HFFc6 (cell line): ENCODE measurements at places on chromosomes 1 and 21. TPM values are rescaled to one million over a fixed set of nuclear protein-coding genes. Genes with fewer than 3 reads are reported as not detected.

Gene RHBDL2
- 0.11 and 1.5 TPM in 2 replicates for total RNA-seq

DNA sequence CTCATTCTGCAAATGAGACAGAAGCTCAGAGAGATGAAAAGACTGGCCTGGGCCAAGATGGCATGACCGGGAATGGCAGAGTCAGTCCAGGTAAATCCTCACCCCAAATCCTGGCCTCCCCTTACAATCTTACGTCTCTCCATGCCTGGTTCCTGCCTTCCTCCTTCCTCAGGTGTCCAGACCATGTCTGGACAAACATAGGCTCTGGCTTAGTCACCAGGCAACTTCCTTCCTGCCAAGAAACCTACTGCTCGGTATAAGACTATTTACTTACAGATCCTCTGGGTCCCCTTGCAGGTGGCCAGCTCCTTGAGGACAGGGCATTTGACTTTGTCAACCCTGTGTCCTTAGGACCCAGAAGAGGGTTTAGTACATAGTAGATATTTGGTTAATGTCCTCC is 69.4 kb upstream of the ROR1 start:
- DNase-seq, result no peak

- no peak for DNase-seq
These were observed 59.5 kb downstream of the SLC45A1 start for GRCh38 chr1:8377271-8377981.

- DNase-seq, result no peak
These were observed 8.2 kb downstream of the IGSF9 start for GRCh38 chr1:159937054-159937750.

- no peak for DNase-seq
These were observed 139.5 kb upstream of the HMGB4 start for GRCh38 chr1:33724348-33724747.

Gene ERICH3
- total RNA-seq, result not detected in 3 replicates
